ENCODE measurements at places on chromosomes 16 and 17.

- no peak for DNase-seq
Observed at GRCh38 chr16:66036184-66036583, 330.3 kb upstream of the CDH5 start.

DNA sequence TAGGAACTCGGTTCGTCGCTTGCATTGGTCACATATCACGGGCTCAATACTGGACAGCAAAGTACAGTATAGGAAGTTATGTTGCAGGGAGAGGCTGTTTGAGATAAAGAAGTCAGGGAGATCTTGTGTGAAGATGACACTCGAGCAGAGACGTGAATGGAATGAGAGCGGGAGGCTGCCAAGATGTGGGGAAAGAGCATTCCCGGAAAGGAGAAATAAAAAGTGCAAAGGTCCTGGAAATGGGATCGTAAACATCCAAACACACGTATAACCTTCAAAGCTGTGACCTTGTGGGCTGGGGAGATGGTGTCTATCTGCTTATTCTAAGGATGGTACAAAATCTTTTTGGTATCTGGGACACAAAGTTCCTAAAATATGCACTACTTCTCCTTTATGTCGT lies 43.0 kb upstream of the MYOCD start:
- DNase-seq: no peak

DNA sequence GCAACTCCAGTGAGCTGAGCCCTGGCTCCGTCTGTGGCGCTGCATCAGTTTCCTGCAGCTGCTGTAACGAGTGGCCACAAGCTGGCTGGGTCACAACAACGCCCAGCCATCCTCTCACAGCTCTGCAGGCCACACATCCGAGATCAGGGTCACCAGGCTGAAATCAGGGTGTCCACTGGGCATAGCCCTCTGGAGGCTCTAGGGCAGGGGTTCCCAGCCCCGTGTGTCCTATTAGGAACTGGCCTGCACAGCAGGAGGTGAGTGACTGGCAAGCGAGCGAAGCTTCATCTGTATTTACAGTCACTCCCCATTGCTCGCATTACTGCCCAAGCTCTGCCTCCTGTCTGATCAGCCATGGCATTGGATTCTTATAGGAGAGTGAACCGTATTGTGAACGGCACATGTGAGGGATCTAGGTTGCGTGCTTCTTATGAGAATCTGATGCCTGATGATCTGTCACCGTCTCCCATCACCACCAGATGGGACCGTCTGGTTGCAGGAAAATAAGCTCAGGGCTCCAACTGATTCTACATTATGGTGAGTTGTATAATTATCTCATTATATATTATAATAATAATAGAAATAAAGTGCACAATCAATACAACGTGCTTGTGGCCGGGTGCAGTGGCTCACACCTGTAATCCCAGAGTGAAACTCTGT lies 176.5 kb downstream of the SEC14L1 start:
- DNase-seq: no peak

GRCh38 chr17:4955091-4955490 lies 4.2 kb downstream of the ENO3 start:
- DNase-seq: no peak

GRCh38 chr16:9909072-9909825 lies 273.0 kb downstream of the GRIN2A start:
- no peak for DNase-seq

DNA sequence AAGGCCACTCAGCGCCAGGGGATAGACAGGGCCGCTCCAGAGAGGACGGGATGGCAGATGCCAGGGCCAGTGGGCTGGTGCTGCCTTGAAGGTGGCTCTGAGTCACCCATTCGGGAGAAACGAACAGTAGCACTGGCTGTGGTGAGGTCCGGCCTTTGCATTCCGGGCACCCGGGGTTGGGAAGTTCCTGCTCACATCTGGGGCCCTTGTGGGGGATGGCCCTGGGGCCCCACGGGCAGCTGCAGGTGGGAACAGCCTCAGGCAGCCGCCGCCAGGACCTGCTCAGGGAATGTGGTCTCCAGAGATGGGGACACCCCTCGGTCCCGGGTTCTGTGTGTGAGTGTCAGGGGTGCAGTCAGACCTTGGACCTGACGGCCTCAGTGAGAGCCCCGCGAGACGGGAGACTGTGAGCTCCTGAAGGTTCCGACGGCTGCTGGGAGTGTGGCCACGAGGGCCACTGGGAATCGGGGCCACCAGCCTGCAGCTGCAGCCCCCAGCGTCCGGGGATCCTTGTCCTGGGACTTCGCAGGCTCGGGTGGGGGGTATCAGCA lies 1.4 kb downstream of the CBFA2T3 start:
- no peak for DNase-seq

- peak; percentile 53 for DNase-seq
Observed at GRCh38 chr16:23060458-23061320, 88.6 kb downstream of the USP31 start.

- peak; percentile 43 for DNase-seq
Observed at GRCh38 chr17:77409282-77410161, 268.8 kb downstream of the SEC14L1 start.

DNA sequence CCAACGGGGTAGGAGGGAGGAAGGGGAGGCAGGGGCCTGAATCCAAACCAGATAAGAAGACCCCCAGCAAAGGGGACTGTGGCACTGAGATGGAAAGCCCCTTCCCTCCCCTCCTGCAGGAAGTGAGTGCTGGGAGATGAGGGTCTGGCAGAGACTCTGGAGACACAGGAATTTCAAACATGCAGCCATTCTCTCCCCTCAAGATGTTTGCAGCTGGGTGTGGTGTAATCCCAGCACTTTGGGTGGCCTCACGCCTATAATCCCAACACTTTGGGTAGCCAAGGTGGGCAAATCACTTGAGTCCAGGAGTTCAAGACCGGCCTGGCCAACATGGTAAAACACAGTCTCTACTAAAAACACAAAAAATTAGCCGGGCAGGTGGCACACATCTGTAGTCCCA lies 33.9 kb upstream of the FAAP100 start:
- no peak for DNase-seq

- no peak for DNase-seq
Observed at GRCh38 chr17:80817321-80817845, 174.3 kb upstream of the CHMP6 start.

Measured in CD4-positive, alpha-beta T cell treated with Interleukin-17A for 4 hours (primary cell).